Central memory CD8-positive, alpha-beta T cell (primary cell): ENCODE measurements at places on chromosomes 5 and 9.

DNA sequence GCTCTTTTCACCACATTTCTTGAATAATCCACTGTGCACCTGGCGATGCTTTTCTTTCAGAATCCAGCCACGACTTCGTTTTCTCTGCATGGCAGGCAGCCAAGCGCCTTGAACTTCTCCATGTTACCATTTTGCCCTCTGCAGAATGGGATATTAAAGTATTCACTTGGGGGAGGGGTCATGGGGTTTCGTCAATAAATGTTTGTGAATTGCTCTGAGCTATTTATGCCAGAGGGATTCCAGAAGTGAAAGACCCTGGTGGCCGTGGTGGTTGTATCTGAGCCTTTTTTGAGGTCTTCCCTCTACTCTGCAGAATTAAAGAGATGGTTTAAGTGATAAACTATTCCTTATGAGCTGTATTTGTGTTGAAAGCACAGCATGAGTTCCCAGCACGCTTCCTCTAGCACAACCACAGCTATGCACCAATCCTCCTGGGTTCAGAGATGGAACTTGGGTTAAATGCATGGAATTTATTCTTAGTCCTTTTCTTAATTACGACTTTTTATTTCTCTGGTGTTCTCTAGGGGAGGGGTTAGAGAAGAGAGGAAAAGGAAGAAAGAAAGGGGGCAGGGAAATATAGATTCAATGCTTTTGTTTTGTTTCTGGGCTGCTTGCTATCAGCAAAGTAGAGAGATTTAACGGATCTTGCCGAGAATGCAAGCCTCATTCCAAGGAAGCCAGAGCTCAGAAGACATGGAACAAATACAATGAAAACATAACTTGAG, 478.2 kb upstream of the TNC start:
- H3K27ac ChIP-seq = no peak overlapping the region
- no peak for DNase-seq
- no peaks in the 10 kb centered on the region for H3K4me1 ChIP-seq

GRCh38 chr9:27870404-27870803, 297.1 kb upstream of the C9orf72 start:
- no peak overlapping the region for H3K4me3 ChIP-seq
- H3K36me3 ChIP-seq = no peaks in the 10 kb centered on the region
- H3K27ac ChIP-seq = no peak overlapping the region
- no peak for DNase-seq
- no peaks in the 10 kb centered on the region for H3K4me1 ChIP-seq
- H3K27me3 ChIP-seq = no peaks in the 10 kb centered on the region

DNA sequence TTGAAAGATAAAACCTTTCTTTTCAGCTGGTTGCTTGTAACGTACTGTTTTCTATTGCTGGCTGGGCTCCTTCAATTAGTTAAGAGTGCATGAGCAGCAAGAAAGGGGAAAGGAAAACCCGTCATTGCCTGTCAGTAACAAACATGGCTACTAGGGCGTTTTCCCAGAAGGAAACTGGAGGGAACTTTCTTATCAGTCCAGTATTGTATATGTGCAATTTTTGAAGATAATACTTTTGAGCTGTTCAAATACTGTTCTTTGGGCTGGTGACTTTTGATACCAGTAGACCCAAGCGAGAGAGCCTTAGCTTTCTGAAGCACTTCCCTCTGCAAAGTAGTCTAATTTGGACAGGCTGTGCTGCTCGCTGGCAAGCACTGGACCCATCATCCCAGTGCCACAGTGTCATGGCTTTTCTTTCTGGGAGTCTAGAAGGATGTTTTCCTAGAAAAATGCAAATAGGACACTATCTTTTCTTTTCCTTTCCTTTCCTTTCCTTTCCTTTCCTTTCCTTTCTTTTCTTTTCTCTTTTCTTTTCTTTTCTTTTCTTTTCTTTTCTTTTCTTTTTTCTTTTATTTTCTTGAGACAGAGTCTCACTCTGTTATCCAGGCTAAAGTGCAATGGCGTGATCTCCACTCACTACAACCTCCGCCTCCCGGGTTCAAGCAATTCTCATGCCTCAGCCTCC, 149.9 kb upstream of the SMIM23 start:
- no peaks in the 10 kb centered on the region for H3K4me1 ChIP-seq
- no peaks in the 10 kb centered on the region for H3K36me3 ChIP-seq
- H3K27ac ChIP-seq = peak overlapping the region; percentile 67
- H3K4me3 ChIP-seq = no peak overlapping the region

DNA sequence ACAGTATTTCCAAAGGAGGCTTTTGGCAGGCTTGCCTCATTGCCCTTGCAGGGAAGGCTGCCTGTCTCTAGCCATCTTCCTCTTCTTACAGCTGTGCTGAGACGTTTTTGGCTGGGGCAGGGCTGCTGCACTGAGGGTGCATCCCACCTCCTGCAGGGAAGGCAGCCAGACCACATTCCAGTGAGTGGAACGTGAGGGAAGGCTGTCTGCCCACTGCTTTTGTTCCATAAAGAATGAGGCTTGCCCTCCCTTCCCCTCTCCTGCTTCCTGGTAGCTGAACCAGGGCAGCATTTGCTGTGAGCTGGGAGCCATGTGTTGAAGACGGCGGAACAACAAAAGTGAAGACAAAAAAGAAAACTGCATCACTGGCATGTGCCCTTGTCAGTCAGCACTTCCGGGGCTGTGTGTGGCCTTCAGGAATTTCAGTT, 16.8 kb downstream of the MGAT1 start:
- no peak overlapping the region for H3K4me3 ChIP-seq
- H3K27me3 ChIP-seq = no peaks in the 10 kb centered on the region
- peaks cover 28% of the 10 kb centered on the region for H3K36me3 ChIP-seq
- no peak overlapping the region for H3K27ac ChIP-seq
- DNase-seq = no peak

- no peak overlapping the region for H3K27ac ChIP-seq
- no peaks in the 10 kb centered on the region for H3K36me3 ChIP-seq
- no peaks in the 10 kb centered on the region for H3K4me1 ChIP-seq
- H3K27me3 ChIP-seq = no peaks in the 10 kb centered on the region
- no peak overlapping the region for H3K4me3 ChIP-seq
Measured at GRCh38 chr5:124007675-124008398, 495.9 kb downstream of the CSNK1G3 start.
